Epithelial cell of prostate (primary cell): ENCODE measurements at places on chromosomes 2 and 18.

DNA sequence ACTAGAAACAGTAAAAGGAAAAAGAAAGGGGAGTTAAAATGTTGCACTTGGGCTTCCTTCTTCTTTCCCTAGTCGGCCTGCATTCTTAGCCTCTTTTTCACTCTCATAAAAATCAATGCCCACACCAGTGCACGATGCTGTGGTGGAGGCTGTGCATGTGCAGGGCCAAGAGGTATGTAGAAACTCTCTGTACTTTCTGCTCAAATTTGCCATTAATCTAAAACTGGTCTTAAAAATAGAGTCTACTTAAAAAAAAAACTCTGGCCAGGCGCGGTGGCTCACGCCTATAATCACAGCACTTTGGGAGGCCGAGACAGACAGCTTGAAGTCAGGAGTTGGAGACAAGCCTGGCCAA, 11.1 kb downstream of the TRAPPC8 start:
- DNase-seq: no peak

GRCh38 chr2:225270053-225270452, 129.5 kb upstream of the NYAP2 start:
- DNase-seq: no peak

DNA sequence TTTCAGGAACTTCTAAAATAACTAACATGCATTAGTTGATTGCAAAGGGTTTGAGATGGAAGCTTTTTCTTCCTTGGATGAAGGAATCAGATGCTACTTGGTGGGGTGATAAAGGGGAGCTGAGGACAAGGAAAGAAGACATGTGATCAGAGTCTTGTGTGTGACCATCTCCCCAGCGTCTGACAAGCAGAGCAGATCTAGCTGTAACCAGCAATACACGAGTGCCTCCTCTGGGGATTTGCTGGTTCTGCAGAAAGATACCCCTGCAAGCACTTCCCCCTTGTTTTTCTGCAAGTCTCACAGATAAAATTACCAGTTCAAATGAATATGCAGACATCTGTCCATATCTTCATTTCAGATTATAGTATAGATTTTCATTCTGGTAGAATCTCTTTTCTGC, 2.7 kb downstream of the CDH7 start:
- DNase-seq: no peak

DNA sequence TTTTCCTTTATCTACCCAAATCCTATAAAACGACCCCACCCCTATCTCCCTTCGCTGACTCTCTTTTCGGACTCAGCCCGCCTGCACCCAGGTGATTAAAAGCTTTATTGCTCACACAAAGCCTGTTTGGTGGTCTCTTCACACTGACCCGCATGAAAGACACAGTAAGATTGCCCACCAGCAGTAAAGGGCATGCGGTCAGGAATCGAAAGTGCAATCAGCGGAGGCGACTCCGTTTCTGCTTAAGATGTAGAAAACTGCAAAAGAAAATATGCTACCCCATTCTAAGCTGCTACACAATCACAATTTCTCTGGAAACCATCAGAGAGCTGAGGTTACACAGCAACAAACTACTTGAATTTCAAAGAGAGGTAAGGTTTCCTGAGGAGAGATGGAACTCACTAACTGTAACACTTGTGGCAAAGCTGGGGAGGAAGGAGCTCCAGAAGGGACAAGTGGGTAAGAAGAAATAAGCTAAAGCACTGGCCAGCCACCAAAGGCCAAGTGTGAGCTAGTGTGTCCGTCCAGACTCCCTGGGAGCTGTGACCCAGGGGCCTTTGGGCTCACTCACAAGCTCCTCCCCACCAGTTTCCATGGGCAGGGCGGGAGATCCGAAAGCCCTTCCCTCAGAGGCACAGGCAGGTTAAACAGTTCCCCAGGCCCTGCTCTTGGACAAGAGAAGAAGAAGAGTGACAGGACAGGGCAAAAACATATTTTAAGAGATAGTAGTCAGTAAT, 72.8 kb upstream of the TGFA start:
- DNase-seq: no peak

DNA sequence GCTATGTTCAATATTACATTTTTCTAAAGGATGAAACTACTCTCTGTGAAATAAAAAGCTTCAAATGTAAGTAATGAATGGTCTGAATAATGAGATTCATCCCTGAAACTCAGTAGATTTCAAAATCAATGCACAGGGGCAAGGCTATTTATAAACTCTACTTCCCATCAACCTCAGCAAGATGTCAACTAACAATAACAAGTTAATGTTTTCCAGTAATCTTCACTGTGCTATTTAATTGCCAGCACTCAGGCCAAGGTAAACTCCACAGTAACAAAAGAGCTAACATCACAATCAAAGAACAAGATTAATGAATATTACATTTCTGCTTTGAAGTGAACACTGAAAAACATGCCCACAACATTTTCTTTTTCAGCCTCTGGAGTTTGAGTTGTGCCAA, 144.3 kb upstream of the ZFP36L2 start:
- no peak for DNase-seq

- DNase-seq: no peak
Measured at GRCh38 chr2:132497591-132497990, 81.0 kb downstream of the GPR39 start.
